ENCODE measurements at places on chromosomes 1 and 21.

DNA sequence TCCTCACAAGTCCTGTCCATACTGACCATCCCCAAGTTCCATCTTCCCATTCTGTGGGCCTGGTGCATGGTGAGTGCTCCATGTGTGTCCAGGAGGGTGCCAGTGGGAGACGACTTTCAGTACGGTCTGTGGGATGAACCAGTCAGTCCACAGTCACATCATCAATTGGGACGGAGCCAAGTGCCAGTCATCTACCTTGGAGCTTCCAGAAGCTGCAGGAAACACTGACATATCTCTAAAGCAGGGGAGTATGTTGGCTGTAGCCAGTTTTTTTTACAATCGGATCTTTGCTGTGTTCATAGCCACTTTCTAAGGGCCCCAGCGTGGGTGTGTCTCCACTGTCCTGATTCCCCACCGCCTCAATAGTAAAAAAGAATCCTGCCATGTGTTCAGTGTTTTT lies 13.6 kb upstream of the TRIM17 start:
- DNase-seq = no peak

DNA sequence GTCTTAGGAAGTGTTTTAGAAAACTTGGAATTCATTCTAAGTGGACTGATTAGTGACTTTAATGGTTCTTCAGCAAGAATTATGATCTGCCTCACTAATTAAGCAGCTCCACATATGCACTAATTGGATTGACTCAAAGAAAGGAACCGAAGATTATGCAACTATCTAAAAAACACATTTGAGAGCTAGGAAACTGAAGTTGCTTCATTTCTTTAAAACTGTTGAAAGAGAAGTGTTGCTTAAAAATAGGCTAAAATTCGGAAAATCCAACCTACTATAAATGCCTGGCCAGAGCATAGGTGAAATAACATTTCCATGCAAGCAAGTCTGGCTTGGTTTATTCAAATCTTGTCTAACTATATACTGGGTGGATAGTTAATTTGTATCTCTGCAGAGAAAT lies 502.9 kb upstream of the ZRANB2 start:
- no peak for DNase-seq

DNA sequence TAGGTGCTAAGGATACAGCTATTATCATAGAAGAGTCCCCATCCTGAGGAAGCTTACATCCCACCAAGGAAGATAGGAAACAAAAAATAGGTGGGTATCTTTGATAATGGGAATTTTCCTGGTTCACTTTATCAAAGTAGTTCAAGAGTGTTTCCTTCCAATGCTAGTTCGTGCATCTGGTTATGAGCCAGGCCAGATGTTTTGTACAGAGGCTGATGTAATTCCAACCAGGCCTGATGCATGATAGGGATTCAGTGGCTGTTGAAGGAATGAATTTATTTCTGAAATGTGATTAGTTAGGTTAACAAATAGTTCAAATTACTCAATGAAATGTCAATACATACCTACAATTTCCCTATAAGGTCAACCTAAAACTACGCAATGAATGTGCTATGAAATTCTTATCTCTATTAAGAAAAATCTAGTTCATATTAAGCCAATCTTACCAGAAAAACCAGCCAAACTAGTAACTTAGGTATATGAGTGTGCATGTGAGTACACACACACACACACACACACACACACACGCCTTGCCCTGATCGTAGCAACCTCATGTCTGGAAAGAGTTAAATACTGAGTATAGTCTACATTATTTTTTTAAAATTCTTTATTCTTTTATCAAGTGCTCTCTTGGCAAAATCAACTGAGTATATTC lies 9.5 kb upstream of the ZBTB18 start:
- no peak for DNase-seq

DNA sequence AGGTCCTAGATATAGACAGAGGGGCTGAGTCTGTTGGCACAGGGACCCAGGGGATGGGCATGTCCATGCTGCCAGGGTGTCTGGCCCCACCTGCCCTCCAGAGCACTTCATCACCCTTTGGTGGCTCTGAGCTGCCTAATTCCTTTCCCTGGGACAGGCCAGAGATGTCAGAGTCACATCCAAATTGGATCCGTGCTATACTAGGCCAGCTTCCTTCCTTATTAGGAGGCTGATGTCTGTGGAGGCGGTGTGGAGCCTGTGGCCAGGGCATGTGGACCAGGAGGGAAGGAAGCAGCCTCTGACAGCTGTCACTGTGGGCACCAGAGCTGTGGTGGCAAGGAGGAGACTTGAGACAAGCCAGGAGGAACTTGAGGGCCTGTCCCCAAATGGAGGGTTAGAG lies 77.7 kb upstream of the TMEM51 start:
- no peak for DNase-seq

DNA sequence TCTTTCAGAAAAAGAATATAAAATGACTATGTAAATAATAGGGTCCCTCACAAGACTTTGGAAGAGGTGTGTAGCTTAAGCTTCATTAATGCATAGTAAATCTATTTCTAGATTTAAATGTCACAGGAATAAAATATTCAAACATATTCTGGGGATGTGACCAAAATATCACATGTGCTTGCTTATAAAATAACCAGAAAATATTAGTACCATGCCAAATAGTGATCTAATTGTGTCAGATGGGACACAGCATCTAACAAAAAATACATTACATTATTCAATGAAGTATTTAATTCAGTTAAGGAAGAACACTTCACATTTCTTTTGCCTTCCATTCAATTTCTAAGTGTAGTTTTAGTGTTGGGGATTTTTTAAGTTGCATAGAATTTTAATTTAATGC lies 179.5 kb downstream of the LRRC40 start:
- no peak for DNase-seq

DNA sequence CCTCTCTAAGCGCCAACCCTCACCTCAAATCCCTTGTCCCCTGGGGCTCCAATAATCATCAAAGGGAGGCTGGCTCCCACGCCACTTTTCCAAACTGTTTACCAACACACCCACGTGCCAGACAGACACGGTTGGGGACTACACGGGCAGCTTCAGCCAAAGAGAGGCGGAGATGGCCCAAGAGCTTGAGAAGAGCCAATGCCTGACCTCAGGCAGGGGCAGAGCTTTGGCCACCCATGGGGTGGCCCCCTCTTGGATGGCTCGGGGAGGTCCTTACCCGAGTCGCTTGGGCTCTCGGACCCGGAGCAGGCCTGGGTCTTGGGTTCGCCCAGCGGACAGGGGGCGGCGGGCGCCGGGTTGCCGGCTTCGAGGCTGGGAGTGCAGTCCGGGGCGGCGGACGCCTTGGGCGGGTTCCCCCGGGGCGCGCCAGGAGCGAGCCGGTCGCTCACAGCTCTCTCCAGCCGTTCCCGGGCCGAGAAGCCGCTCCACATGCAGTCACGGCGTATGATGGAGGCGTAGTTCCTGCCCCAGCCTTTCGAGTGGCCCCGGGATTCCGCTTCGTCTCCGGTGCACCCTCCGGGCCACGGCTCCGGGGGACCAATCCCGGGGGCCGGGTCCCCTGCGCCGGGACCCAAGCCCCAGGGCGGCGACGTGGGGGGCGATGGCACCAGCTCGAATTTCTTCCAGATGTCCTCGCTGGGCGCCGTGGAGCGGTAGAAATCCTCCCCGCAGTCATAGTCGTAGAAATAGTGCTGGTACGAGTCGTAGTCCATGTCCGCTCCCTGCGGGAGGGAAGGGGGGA lies 854 bp downstream of the MYCL start:
- DNase-seq = peak; percentile 29

GRCh38 chr1:184950906-184951305 lies 23.4 kb downstream of the NIBAN1 start:
- no peak for DNase-seq

GRCh38 chr1:185377831-185378230 lies 60.8 kb upstream of the IVNS1ABP start:
- no peak for DNase-seq

GRCh38 chr1:246338546-246338945 lies 168.5 kb downstream of the SMYD3 start:
- DNase-seq = no peak

DNA sequence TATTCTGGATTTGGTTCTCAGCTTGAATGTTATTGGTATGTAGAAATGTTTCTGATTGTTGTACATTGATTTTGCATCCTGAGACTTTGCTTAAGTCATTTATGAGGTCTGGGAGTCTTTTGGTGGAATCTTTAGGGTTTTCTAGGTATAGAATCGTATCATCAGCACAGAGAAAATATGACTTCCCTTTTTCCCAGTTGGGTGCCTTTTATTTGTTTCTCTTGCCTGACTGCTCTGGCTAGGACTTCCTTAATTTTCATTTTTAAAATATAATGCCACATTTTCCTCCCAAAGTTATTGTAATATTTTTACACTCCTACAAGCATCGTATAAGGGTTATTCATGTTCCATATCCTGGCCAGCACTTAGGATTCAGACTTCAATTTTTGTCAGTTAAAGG lies 111.1 kb downstream of the FNBP1L start:
- DNase-seq = no peak

Measured in fibroblast of pulmonary artery (primary cell).